ENCODE measurements at places on chromosomes 5 and 9. TPM values are rescaled to one million over a fixed set of nuclear protein-coding genes. Genes with fewer than 3 reads are reported as not detected.

DNA sequence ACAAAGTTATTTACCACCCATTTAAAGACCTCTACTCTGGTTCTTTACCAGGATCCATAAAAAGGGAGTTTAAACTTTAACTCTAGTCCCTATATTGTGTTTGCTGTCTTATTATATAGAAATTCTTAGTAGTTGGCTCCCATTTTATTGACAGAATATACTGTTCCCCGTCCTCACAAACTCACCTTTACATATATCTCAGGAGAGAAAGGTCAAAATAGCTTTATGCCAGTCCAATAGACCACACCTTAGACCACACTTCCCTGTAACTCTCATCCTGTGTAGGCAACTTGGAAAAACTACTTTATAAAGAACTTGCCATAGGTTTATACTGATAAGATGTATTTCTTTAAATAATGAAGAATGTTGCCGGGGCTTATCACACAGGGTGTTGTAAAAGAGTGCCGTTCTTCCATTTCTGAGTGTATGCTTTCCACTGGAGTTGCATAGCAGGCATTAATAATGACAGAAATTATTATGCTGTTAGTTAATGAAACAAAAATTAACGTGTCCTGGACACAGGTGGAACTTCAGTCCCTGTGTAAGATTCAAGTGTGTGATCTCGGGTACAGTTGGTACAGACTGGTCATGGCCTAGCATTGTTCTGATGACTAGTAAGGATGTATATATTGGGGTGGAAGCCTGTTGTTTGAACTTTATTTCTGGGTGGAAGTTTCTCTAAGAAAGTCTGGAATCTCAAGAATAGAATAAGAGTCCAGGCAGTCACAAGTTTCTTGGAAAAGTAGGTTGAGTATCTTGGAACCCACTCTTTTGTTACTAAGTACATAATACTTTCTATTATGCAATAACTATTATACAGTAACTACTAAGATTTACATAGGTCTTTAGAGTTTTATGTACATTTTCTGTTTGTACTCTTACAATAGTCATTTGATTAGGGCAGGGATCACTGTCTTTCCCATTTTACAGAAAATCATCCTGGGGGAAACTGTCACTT lies 33.0 kb upstream of the SPINK14 start:
- DNase-seq, result no peak

DNA sequence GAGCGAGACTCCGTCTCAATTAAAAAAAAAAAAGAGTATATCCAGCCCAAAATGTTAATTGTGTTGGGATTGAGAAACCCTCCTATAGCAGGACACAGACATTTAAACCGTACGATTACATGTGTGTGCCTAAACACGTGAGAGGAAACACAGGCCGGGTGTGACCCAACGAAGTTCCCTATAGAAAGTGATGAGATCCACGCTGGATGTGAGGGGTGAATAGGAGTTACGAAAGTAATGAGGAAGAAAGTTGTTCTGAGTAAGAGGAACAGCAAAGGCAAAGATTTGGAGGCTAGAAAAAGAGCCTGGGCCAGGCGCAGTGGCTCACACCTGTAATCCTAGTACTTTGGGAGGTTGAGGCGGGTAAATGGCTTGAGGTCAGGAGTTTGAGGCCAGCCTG lies 13.6 kb downstream of the NAIF1 start:
- DNase-seq, result no peak

GRCh38 chr9:115985657-115986056 lies 167.9 kb upstream of the PAPPA start:
- no peak for DNase-seq

- no peak for DNase-seq
Measured at GRCh38 chr5:174793684-174794328, 69.4 kb downstream of the MSX2 start.

DNA sequence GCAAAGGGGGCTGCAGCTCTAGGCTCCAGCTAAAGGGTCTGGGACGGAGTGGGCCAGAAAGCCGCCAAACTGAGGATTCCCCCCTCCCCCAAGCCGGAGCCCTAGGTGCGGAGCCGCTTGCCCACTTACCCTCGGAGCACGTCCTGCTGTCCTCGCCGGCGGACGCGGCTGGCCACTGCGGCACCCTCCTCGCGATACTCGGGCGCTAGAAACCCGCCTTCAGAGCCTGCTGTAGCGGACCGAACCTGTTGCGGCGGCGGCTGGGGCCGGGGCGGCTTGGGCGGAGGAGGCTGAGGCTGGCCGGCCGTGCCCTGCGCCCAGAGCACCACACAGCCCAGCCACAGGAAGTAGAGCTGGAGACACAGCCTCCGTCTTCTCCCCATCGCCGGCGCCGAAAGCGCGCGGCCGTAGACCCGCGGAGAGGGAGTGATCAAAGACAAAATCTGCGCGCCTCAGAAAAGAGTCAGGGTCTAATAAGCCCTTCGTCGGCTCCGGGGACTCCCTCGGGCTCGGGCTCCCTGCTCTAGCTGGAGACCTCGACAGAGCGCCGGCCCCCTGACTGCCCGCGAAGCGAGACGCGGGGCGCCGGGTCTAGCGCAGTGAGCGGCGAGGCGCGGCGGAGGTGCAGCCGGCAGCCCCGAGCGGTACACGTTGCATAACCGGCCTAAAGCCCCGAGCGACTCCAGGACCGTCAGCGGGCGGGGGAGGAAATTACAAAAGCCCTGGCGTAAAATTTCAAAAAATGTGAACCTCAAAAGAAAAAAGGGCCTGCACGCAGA lies 635 bp downstream of the FBN2 start:
- DNase-seq, result no peak

DNA sequence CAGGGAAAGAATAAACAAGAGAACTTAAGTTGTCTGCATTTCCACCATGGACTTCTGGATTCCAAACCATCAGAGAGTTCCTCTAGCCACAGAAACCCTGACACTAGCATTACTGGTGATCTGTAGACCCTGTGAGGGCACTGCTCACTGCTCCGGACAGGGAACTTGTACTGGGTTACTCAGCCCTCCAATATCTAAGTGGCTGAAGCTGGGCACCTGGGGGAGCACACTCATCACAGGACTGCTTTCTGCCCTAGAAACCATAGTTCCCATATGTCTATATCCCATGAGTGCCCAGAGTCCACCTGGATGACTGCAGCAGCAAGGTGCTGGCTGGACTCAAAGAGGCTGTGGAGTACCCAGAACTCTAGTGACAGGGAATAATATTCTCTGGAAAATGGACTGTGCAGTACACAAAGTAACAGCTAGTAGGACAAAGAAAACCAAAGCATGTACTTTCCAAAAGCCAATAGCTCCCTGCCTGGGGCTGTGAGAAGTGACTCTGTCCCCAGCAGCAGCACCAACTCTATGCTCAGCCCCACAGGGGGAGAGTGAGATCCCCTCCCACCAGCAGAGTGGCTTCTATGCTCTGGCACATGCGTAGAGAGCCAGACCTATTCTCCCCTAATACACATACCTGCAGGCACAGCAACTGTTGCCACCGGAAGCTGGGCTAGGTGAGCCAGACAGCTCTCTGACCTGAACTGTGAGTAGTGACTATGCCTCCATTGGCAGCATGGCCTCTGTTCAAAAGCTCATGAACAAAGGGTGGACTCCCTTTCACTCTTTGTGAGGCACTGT lies 472.9 kb upstream of the FTMT start:
- DNase-seq, result no peak

GRCh38 chr9:126869368-126869767 lies 8.9 kb downstream of the ZBTB34 start:
- no peak for DNase-seq

GRCh38 chr5:95883185-95884016 lies 60.9 kb upstream of the GLRX start:
- DNase-seq, result no peak

GRCh38 chr9:108156270-108156998 lies 666.9 kb upstream of the KLF4 start:
- DNase-seq, result no peak

DNA sequence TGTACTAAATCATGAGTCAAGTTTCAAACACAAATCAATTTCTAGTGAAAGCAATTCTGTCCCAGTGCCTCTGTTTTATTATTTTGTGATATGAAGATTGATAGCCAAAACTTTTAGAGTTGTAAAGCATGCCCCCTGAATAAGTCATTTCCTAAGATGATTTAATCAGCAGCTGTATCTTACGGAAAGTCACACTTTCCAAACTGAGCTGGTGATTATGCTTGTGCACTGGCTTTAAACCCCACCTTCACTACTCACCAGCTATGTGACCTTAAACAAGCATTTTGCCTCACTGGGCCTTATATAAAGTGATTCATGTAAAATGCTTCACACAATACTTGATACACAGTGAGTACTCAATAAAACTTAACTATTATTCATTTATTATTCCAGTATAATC lies 78.1 kb downstream of the EDIL3 start:
- no peak for DNase-seq

GRCh38 chr9:93028448-93029006 lies 30.0 kb upstream of the SUSD3 start:
- DNase-seq, result no peak

DNA sequence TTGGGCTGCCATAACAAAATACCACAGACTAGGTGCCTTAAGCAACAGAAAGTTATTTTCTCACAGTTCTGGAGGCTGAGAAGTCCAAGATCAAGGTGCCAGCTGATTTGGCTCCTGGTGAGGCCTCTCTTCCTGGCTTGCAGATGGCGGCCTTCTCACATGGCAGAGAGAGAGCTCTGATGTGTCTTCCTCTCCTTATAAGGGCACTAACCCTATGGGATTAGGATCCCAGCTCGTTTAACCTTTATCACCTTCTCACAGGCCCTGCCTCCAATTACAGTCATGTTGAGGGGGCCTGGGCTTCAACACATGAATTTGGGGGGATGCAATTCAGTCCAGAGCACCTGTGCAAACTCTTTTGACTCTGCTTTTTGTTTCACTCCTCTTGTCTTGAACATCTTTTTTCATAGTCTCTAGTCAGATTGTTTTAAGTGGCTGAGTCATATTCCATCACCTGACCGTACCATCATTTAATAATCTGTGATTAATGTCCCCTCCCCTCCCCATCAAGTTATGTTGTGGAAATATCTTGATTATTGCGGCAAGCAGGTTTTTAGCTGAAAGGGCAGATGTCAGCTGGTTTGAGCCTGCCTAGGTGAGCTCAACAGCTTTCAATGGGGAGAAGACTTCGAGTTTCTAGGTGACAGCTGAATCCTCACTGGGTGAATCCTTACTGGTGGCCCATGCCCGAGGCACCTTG lies 61.8 kb downstream of the NDFIP1 start:
- DNase-seq, result no peak

GRCh38 chr5:11069041-11069440 lies 308.0 kb upstream of the DAP start:
- DNase-seq, result no peak

DNA sequence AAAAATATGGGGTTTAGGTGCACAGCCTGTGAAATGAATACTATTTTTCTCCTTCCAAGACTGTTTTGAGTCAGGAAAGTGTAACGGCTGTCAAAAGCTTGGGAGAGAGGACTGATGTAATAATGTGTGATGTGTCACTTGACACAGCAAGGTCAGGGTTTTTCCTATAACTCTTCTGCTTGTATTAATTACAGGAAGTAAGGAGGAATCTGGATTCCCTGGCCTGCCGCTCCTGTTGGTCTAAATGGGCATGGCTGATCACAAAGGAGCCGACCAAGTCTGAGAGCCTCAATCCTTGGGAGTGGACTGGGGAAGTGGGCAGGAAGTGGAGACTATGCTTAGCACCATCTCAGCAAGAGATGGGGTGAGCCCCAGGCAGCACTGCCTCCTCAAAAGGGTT lies 16.7 kb upstream of the SLC28A3 start:
- DNase-seq, result no peak

GRCh38 chr9:33295571-33295970 lies 5.3 kb downstream of the NFX1 start:
- no peak for DNase-seq

DNA sequence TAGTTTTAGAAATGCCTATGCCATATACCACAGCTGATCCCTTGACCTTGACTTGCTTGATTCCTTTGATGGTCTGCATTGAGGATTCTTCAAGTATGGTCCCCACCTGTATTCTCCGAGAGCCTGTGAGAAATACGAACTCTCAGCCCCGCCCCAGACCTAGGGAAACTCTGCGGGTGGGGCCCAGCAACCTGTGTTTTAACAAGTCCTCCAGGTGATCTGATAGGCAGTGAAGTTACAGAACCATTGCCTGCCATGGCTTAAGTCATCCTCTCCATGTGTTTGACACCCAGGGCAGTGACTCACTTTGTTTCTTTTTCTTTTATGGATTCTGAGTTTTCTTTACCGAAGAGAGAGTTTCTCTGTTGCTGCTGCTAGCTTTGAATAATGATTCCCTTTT lies 18.5 kb downstream of the FRMPD1 start:
- DNase-seq, result no peak

DNA sequence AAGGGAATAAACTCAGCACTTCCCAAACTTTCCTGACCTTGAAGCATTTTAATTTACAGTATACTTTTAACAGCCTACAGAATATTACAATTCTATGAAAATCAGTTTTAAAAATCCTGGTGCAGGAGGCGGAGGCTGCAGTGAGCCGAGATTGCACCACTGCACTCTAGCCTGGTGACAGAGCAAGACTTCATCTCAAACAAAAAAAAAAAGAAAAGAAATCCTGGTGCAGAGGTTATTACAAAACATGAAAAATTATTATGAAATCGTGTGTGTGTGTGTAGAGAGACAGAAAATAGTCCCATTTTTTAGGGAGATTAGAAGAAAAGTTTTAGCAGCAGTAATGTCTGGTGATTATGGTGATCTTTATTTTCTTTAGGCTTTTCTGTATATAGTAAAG lies 26.9 kb downstream of the GOLPH3 start:
- no peak for DNase-seq

GRCh38 chr5:17907094-17907493 lies 272.8 kb downstream of the TAF11L14 start:
- no peak for DNase-seq

DNA sequence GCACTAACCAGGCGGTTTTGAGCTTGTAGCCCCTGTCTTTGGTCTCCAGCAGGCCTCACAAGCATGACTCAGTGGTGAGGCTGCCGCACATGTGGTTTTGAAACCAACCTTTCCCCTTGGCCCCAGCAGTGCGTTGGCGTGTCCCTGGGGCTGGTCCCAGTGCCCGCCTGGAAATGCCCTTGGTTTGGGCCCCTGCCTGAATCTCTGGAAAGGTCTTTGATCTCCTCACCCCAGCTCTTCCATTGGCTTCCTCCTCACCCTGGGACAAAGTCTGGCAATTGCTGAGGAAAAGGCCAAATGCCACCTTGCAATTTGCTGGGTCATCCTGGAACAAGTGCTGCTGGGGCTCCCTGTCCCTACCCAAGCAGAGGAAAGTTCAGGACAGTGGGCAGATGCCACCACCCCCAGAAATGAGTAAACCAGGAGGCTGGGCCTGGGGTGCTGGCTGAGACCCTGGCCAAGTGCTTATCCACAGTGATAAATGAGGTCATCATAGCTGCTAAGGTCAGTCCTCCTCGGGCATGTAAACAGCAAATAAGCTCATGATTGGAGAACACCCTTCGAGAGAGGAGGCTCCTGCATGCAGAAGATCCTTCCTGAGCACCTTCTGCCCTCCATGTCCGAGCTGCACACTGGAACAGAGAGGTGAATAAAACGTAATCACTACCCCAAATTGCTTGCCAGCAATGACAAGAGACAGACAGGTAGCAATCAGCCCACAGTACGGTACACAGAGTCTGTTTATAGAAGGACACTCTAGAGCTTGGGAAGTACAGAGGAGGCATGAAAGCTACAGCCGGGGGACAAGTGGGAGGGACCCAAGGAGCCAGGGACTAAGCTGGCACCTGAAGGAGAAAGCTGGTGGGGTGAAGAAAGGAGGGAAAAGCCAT lies 98.9 kb upstream of the CPEB4 start:
- no peak for DNase-seq

TRIM32 gene
- total RNA-seq, result 19.2 TPM

BTNL3 gene
- total RNA-seq, result 0.13 TPM

SLC25A25 gene
- total RNA-seq, result 19.1 TPM

NMUR2 gene
- total RNA-seq, result not detected

URM1 gene
- 36.8 TPM for total RNA-seq

SURF4 gene
- total RNA-seq, result 137 TPM

FAM163B gene
- total RNA-seq, result not detected

DOCK8 gene
- 72.8 TPM for total RNA-seq

LAMC3 gene
- total RNA-seq, result 0.06 TPM

FAM13B gene
- 73.1 TPM for total RNA-seq
